ENCODE measurements at places on chromosomes 6 and 20.

- peak; percentile 37 for DNase-seq
These were observed 131.0 kb upstream of the BMP2 start for GRCh38 chr20:6636209-6637159.

DNA sequence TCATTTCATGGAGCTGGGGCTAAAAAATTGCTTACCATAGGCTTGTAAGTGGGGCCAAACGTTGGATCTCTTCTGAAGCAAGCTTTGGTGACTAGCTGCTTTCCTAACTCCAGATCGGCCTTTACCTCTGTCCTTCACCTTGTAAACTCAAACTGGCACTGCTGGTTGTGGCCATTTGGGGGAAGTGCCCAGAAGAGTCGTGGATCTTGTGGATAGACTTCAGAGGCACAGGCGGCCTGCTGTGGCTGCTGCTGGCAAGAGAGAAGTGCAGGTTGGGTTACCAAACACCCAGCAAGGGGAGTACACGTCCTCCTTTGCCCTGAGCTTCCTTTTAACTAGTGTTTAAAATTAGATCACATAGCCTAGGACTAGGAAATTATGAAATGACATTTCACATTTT, 36.8 kb upstream of the KLHL31 start:
- DNase-seq: no peak

DNA sequence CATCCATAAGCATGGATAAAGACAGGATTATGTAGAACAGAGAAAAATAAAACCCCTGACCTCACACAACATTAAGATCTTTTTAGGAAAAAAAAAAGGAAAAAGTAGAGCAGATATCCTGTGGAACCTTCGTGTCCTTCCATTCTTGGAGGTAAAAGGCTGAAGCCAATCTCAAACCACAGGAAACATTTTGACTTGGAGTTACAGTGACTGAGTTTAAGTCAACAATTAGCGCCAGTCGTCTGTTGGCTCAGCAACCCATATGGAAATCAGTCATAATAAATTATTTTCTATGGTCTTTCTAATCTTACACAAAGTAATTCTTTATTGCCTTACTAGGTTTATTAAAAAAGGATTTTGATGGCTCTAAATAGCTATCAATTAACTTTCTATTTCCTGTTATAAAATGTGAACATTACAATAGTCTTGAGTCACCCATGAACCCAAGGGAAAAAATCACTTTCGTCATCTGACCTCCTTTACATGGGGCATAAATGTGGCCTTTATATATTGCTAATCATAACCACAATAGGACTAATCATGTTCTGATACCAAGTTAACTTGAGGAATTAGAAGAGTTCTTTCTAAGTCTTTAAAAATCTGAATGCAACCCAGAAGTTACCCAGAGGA, 592.9 kb downstream of the TFAP2B start:
- DNase-seq: no peak

DNA sequence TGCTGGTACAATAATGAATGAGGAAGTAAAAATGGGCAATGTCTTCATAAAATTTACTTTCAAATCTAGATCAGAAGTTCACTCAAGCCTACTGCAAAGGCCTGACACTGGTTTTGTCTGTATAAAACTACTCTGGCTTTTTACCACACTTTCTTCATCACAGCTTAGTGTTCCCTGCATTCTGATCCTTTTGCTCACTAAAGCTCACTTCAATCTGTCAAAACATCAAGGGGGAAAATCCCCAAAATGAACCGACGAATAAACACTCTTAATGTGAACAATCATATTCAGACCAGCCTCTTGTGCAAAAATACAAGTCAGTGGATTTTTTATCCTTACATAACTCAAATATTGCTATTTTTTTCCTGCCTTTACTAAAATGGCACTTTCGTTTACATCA, 98.5 kb downstream of the PRDM1 start:
- no peak for DNase-seq

DNA sequence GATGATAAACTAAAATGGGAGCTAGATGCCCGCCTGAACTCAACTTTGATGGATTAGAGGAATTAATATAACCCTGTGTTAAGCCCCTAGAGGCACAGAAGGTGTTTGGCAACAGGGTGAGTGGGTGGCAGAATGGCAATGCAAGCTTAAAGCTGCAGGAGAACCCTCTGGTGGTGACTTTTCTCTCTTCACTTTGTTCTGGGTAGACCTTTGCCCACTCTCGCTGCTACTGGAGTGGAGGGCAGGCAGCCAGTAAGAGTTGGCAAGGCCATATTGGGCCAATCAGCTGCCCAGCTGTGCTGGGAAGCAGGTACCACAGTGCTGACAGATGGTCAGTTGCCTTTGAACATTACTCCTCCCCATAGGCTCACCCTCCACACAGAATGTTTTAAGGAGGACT, 468.2 kb downstream of the MMUT start:
- DNase-seq: no peak

DNA sequence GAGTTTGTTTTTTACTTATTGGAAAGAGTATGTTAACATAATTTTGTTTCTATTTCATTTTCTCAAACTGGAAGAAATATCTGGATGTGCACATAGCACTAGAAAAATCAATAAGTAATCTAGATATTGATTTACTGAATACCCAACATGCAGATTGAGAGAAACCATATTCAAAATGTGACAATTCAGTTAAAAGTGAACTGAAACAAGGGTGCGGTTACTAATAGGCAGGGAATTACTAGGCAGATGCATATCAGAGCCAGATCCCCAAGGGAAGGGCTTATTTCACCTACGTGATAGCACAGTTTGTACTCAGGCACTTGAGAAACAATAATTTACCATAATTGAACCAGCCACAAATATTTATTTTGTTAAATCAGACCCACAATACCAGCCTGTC, 493.1 kb upstream of the FLRT3 start:
- no peak for DNase-seq

GRCh38 chr20:8796088-8796660, 272.7 kb upstream of the PLCB4 start:
- DNase-seq: no peak

DNA sequence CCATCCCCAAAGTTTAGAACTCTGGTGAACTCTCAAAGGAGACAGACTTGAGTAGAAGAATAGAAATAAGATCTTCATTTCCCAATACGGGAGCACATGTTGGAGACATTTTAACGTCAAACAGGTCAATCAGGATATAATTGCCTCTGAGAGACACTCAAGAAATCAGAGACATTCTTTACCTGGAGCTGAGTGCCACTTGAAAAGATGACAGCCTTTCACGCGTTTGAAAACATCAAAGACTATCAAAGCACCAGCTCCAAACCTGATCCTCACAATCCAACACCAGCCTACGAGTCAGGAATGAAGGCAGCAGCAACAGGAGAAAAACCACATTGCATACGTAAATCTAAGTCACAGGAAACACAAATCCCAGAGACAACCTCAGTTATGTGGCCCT, 571.5 kb upstream of the CDH4 start:
- no peak for DNase-seq

DNA sequence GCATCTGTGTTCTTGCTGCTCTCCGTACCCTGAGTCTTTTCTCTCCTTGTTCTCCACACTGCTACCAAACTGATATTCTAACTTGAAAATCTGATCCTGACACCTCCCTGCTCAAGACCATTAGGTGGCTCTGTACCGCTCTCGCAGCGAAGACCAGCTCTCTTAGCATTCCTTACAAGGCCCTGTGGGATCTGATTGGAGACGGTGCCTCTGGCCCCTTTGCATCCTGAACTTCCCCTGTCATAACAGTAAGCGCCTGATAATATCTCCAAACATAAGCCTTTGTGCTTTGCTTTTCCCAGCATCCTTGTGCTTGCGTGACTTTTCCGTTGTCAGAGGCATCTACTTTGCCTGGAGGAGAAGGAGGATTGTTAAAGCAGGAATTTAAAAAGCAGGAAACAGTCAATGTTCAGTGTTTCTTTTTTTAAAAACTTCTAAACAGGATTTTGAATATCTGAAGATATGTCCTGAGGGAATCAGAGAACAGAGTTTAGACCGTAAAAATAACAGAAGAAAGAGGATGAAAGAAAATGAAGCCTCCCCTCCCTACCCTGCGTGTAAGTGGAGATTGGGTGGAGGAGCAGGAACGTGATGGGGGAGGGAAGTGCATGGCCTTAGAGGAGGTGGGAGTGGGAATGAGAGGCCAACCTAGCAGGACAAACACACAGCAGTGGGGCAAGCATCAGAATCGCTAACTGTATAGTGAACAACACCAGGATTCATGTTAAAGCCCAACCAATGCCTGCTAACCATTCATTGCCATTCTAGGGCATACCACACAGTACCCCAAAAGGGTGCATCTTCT, 89.2 kb upstream of the STMND1 start:
- DNase-seq: peak; percentile 91

DNA sequence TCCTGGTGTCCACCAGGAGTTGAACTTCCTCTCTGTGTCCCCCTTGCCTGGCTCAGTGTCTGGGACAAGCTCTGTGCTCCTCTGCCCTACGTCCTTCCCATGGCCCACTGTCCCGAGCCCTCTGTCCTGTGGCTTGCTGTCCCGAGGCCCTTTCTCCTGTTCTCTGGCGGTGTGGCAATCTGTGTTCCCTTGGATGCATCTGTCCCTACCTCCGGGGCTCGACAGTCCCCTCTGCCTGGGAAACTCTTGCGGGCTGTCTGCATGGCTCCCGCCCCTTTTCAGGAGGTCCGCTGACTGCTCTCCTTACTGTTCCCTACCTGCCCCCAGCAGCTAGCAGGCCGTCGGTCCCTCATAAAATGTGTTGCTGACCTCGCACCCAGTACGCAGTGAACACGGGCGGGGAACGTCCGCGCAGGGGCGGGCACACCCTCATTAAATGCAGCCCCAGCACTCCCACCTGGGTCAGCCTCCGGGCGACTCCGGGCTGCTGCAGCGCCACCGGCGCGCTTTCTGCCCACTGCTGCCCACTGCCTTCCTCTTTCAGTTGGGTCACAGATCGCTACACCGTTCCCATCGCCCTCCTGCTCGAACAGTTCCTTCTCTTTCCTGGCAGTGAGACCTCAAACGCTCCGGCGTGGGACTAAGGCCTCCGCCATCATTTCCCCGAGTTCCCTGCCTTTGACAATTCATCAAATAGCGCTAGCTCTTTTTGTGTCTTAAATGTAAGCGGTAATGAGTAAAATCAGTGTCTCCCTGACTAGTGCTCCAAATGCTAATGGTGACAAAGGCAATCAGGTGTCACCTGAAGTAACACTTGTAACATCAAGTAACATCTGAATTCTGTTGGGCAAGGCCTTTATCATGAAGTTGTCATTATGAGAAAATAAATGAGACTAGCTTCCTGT, 60.5 kb downstream of the RSPH3 start:
- DNase-seq: no peak

DNA sequence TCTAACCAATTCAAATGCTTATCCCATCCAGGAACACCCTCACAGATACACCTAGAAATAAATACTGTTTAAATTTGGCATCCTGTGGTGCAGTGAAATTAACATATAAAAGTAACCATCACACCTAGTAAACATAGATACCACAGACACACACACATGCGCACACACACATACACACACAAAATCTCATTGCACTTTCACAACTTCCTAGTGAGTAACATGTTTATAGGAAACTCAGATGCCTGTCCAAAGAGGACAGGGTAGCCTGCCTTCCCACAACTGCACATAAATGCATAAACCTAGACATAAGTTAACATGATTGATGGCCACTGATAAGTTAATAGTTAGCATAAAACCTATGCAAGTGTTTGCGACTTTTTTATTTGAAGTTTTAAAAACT, 56.8 kb downstream of the LRRC1 start:
- DNase-seq: no peak

DNA sequence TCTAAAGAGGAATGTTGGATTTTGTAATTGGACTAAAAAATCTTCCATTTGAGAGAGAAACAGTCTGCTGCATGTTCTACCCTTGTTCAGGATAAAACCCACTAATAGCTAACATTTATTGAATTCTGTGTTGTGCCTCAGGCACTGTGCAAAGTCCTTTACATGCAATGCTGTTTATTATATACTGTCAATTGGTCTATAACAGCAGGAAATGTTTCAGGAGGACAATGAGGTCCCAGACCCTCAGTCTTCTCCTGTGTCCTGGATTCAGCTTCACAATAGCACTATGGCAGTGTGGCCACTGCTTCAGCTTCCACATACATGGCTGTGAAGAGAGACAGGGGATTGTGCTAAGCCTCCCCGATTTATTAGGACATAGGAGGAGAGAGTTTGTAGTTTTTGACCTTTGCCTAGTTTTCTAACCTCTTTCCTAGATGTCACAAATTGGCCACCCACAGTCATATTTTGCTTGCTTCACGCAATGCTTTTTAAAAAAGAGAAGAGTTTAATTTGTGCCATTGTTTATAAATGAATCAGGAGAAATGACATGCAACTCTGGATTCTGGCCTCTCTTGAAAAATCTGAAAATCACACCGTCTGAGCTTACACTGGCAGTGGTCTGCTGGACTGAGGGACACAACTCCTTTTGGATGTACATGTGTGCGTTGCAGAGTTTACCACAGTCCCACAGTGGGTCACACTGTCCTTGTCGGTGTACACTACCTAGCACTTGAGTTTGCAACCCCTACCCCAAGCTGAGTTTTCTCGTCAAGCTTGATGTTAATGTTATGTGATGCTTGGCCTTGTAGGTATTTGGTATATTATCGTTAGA, 11.3 kb downstream of the PTPN1 start:
- no peak for DNase-seq

- DNase-seq: no peak
These were observed 9.5 kb upstream of the CDC5L start for GRCh38 chr6:44377971-44378370.

GRCh38 chr6:113570641-113571040, 286.5 kb upstream of the MARCKS start:
- no peak for DNase-seq

GRCh38 chr6:140879946-140880345, 1252.8 kb upstream of the GJE1 start:
- DNase-seq: no peak

DNA sequence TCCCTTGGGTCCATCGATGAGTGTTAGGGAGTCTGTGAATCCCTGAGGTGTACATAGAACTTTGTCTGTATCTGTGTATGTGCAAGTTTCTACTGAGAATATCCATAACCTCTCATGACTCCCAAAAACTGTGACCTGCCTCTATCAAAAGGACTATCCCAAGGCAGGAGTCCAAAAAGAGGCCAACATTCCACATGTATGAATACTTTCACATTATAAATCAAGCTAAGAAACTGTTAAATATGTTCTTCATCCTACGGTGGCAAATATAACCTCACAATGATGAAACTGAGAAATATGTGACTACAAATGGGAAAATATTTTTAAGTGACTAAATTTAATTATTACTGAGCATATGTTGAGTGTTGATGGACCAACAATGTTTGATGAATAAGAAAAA, 16.1 kb upstream of the STX11 start:
- DNase-seq: no peak

GRCh38 chr6:80639181-80639629, 532.7 kb downstream of the BCKDHB start:
- no peak for DNase-seq

Measured in HFF-Myc (cell line).